ENCODE measurements at places on chromosomes 2 and 18. TPM values are rescaled to one million over a fixed set of nuclear protein-coding genes. Genes with fewer than 3 reads are reported as not detected.

The XPO1 gene
- total RNA-seq = 149 TPM

The CIAO1 gene
- total RNA-seq = 127 TPM

The TTN gene
- total RNA-seq = under 0.01 TPM

The FAM161A gene
- 7.9 TPM for total RNA-seq

The MEP1B gene
- total RNA-seq = not detected

The TFPI gene
- 8.9 TPM for total RNA-seq

The UGP2 gene
- total RNA-seq = 52.3 TPM

The ARHGEF33 gene
- total RNA-seq = 0.36 TPM

The C2orf42 gene
- 18.2 TPM for total RNA-seq

The DSG4 gene
- total RNA-seq = not detected

The SCRN3 gene
- total RNA-seq = 23.6 TPM

The TMEM247 gene
- total RNA-seq = not detected

The CROCC2 gene
- under 0.01 TPM for total RNA-seq

The ATG9A gene
- 54.7 TPM for total RNA-seq

The OR6B2 gene
- total RNA-seq = not detected

The MYOM1 gene
- 0.34 TPM for total RNA-seq

The APOB gene
- total RNA-seq = under 0.01 TPM

The RNF152 gene
- total RNA-seq = 3.6 TPM

The RAB27B gene
- total RNA-seq = 0.36 TPM

The CLEC4F gene
- 0.36 TPM for total RNA-seq

The CHRNG gene
- not detected for total RNA-seq

The SLC4A3 gene
- total RNA-seq = 3.3 TPM

The DNAH6 gene
- under 0.01 TPM for total RNA-seq

The ALKAL2 gene
- total RNA-seq = not detected

The LHCGR gene
- under 0.01 TPM for total RNA-seq

The RAB17 gene
- total RNA-seq = 59.6 TPM

The LINC00305 gene
- not detected for total RNA-seq

The POTEE gene
- total RNA-seq = not detected

The TOGARAM2 gene
- total RNA-seq = not detected
